ENCODE measurements at places on chromosomes 3 and 15.

- DNase-seq: no peak
These were observed 115.6 kb downstream of the ADAMTSL3 start for GRCh38 chr15:83769411-83769999.

GRCh38 chr3:100525753-100526612 lies 33.6 kb downstream of the TMEM45A start:
- DNase-seq: no peak

- no peak for DNase-seq
These were observed 24.0 kb downstream of the GOLIM4 start for GRCh38 chr3:168071591-168072322.

DNA sequence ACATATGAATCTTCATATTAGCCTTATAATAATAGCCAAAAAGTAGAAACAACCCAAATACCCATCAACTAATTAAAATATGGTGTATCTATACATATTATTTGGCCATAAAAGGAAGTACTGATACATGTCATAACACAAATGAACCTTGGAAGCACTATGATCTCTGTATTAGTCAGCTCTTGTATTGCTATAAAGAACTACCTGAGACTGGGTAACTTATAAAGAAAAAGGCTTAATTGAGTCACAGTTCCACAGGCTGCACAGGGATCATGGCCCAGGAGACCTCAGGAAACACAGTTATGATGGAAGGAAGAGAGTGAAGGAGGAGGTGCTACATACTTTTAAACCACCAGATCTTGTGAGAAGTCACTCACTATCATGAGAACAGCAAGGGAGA lies 16.0 kb upstream of the CCR2 start:
- no peak for DNase-seq

DNA sequence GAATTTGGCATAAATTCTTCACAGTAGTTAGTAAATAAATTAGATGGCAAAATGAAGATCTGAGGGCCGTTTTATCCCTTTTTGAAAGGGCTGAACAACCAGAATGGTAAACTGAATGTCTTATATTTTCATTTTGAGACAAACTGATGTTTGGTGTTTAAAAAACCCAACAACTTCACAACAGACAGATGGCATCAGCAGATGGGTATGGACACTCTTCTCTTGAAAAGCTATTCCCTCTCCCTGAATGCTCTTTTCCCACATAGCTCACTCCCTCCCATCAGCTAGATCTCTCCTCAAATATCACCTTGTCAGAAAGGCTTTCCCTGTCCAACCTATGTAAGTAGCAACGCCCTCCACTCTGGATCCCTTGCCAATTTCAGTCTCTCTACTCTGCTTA lies 33.3 kb downstream of the EMC4 start:
- DNase-seq: no peak

Data from naive thymus-derived CD4-positive, alpha-beta T cell (primary cell).